Stimulated activated naive CD4-positive, alpha-beta T cell treated with Interleukin-2 at 50 U/mL for 16 hours (primary cell): ENCODE measurements at places on chromosomes 1 and 21.
A peak's percentile ranks its signal among the peaks of the same experiment; 100 is the strongest.

DNA sequence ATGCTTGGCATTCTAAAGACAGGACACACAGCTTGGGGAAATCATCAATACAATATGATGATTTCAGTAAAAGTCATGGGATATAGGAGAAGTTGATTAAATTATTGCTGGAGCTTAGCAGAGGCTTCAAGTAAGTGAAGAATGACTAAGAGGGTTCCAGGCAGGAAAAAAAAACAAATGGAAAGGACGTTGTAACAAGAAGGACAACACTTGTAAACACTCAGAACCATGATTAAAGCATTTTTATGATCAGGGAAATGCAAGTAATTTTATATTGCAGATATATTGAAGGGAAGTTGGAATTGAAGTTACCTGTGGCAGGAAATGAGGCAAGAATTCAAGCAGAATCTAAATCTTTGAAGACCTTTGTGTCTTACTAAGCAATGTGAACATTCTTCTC, 602.7 kb upstream of the NEGR1 start:
- DNase-seq, result no peak

DNA sequence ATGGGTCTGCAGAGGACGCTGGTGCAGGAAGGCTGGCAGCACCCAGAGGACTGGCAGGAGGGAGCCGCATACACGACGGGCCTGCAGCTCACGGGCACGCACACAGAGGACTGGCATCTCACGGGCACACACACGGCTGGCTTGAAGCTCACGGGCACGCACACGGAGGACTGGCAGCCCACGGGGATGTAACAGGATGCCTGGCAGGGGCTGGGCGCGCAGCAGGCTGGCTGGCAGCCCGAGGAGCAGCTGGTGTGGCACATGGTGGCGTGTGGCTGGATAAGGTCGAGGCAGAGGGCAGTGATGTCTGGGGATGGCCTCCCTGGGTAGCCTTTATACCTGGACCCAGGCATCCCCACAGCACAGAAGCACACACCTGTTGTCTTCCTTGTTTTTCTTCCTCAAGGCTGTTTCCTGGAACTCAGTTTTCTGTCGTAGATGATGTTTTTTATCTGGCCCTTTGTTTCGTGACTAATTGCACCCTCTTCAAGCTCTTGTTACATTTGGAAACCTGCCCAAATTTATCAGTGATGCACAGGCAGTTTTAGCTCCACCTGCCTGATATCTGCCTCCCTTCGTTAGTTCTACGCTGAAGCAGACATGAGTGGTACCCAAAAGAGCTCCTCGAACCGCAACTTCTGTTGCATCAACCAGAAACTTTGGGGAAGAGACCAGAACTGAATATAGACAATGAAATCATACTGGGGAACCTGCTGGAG, at the start of gene KRTAP12-1:
Gene KRTAP12-1 (minus strand): TSS at position 303 of the 719 bp plus-strand sequence. CDS start 40 bp downstream, at position 263.
- no peak for DNase-seq

DNA sequence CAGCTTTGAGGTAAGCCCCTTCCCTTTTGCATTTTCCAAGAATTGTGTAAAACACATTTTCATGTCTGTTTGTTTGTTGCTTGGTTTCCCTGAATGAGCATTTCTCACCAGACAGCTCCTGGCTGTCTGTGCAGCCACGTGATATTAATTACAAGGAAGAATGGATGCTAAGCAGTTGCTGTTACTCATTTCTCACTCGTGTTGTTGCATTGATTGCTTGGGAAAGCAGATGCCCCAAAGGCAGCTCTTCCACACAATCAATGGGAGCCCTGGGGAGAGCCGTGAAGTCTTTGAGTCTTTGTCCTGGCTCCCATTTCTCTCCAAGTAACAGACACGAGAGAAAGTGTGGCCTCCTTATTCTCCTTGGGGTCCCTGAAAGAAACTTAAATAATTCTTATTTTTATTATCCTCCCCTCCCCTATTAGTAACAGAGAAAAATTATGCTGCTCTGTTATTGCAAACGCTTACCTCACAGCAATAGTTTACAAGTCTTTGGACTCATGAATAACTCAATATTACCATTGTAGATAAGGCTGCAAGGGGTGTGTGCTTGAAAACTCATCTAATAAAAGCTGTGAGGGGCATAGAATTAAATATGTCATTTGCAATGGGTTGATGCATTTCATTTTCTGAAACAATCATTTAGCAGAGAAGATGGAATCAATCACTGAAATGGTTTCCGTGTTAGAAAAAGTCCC, 127.7 kb upstream of the CAMK1G start:
- no peak for DNase-seq

DNA sequence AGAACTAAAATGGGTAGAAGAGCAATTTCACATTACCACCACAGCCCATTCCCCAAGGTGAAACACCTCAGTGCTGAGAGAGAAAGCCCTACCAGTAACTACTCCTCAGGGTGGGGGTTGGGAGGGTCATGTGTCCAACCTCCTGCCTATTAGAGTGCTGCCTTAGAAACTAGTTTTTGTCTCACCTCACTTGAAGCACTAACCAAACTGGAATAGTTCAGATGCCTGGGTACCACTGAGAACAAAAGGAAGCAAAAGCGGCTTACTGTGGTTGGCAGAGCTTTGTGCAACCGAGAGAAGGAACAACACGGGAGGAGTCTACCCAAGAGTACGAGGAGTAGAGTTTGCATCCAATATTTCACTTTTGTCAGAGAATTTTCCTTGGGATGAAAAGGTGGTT, 1207.5 kb upstream of the ADGRL2 start:
- no peak for DNase-seq

DNA sequence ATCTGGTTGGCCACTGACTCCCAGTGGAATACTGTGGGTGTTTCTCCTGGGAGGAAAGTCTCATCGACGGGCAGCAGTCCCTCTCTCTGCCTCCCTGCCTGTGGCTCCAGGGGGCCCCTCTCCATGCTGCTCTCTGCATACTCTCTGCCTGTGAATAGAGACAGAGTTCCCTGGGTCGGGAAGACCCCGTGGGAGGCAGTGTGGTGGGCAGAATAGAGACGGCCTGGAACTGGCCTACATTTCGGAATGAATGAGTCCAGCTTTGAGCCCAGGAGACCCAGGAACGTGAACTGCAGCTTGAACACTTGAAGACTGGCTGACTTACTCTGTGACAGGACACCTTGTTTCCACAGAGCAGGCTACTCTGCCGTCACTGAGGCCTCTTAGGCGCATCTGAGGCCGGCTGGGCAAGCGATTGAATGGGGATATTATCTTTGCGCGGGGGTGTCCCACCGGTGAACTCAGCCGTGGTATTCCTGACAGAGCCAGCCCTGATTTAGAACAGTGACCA, 64.0 kb downstream of the KIF21B start:
- no peak for DNase-seq

- DNase-seq, result no peak
These were observed 40.8 kb downstream of the HSD3B1 start for GRCh38 chr1:119547805-119548204.

- peak; percentile 21 for DNase-seq
These were observed 27.1 kb upstream of the LEPR start for GRCh38 chr1:65393347-65393746.

- no peak for DNase-seq
These were observed 8.3 kb upstream of the KIAA0040 start for GRCh38 chr1:175200678-175201521.

GRCh38 chr1:93028542-93028941, 50.5 kb upstream of the MTF2 start:
- DNase-seq, result no peak

GRCh38 chr1:41323243-41323642, 38.0 kb upstream of the FOXO6 start:
- DNase-seq, result no peak

DNA sequence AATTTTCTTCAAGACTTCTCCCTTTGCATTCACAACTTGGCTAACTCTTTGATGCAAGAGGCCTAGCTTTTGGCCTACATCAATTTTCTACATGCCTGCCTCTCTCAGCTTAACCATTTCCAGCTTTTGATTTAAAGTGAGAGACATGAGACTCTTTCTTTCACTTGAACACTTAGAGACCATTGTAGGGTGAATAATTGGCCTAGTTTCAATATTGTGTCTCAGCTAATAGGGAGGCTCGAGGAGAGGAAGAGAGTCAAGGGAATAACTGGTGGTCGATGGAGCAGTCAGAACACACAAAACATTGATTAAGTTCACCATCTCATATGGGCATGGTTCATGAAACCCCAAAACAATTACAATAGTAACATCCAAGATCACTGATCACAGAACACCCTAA, 225.5 kb downstream of the TPR start:
- no peak for DNase-seq

DNA sequence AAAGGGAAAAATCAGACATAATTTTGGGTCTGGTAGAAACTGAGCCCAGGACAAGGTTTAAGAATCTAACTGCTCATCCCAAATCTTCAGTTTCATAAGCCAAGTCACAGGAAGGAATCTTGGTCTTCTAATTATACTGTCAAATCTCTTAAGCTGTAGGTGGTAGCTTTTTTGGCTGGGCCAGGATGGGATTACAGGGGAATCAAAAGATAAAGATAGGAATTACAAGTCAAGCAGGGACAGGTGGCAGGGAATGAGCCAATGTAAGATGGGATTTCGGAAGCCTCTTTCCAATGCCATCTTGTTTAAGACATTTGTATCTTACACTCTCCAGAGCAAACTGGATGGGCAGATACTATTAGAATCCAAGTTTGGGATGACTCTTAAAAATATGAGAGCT, 383.5 kb downstream of the KCNH1 start:
- DNase-seq, result no peak

GRCh38 chr1:93908394-93909145, 660 bp downstream of the GCLM start:
- peak; percentile 42 for DNase-seq

GRCh38 chr1:34441259-34442069, 264.8 kb downstream of the C1orf94 start:
- no peak for DNase-seq

DNA sequence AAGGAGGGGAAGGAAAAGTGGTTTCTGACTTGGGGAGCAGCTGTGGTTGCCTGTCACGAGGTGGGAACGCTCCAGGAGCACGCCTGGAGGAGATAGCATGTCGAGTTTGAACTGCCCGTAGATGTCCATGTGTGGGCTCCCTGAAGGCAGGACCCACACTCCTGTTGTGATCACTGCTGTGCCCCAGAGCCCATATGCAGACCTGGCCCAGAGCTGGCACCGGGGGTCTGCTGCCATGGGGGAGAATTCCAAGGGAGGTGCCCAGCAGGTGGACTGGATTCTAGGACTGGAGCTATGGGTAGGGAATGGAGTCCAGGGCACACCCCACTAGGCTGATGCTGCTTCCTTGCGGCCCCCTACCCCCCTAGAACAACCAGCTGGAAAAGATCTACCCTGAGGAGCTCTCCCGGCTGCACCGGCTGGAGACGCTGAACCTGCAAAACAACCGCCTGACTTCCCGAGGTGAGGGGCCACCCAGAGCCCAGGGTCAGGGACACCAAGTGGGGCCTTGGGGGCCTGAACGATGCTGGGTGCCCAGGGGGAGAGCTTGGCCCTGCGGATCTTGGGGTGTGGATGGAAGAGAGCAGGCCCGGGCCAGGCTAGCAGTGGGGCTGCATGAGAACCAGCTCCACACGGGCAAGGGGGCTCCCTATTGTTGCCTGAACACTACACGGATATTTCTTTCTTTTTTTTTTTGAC, 9.3 kb downstream of the PODN start:
- no peak for DNase-seq

- DNase-seq, result no peak
These were observed 90.7 kb downstream of the RPE65 start for GRCh38 chr1:68359045-68359444.

DNA sequence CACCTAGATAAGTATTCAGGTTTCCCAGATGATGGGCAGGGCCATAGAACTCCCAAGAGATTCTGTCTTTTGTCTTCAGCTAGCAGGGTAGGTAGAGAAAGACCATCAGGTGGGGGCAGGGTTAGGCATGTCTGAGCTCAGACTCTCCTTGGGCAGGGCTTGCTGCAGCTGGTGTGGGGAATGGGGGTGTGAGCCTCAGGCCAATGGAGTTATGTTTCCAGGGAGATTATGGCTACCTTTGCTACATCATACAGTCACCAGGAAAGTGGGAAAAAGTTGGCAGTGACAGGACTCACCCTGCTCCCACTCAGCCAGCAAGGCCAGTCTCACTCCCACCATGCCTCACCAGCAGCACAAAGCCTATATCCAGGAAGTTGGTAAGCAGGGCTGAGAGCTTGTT, 77.8 kb downstream of the DRAM2 start:
- no peak for DNase-seq

DNA sequence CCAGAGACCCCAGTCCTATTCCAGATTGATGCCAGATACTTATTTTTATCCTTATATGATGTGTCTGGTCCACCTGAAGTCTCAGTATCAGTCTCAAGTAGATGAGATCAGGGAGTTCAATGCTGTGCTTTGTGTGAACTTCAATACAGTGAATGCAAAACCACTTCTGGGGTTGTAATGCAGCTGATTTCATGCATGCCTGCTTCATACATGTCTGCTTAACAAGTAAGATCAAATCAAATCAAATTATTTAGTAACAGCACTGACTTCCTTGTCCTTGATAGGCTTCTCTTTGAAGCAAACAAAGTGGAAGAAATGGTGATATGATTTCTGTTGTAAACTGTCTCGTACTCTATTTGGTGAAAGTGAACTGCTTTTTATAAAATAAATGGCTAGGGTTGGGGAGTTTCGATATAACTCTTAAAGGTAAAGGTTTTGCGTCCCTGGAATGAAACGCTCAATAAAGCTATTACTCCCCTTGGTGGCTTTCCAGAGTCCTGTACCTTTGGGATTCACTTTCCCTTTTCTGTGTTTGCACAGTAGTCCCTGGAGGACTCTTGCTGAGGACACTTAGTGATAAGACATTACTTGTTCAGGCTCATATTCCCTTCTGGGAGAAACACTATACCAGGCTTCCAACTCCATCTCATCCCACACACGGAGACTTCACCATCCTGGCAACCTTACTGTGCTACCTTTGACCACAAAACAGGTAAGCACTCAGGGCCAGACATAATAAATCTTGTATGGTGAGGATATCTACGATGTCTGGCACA, 59.3 kb downstream of the FH start:
- no peak for DNase-seq

- no peak for DNase-seq
These were observed 11.7 kb upstream of the FUCA1 start for GRCh38 chr1:23879809-23880208.

DNA sequence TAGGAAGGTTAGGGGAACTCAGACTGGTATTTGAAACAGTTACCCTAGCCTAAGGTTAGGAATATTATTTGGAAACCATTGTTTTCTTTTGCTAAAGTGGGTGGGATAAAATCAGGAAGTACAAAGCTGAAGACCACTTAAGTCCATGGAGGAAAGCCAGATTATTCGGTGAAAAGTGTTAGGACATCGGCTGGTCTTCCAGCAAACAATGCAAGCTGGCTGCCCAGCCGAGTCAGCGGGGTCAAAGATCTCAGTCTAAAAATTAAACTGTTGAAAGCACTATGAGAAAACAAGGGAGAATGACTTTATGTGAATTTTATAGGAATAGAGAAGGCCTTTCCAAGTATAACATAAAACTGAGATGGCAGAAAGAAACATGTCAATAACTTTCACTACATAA, 231.7 kb downstream of the KCNJ6 start:
- no peak for DNase-seq
